Mammary epithelial cell (primary cell): ENCODE measurements at places on chromosomes 13 and 19. TPM values are rescaled to one million over a fixed set of nuclear protein-coding genes. Genes with fewer than 3 reads are reported as not detected.

TYROBP gene
- total RNA-seq = not detected in 2 replicates

GRIK5 gene
- total RNA-seq = not detected

ZNF607 gene
- total RNA-seq = 8.3 TPM

GRCh38 chr19:34276614-34277013, 22.3 kb downstream of the GARRE1 start:
- DNase-seq = peak; percentile 31

DNA sequence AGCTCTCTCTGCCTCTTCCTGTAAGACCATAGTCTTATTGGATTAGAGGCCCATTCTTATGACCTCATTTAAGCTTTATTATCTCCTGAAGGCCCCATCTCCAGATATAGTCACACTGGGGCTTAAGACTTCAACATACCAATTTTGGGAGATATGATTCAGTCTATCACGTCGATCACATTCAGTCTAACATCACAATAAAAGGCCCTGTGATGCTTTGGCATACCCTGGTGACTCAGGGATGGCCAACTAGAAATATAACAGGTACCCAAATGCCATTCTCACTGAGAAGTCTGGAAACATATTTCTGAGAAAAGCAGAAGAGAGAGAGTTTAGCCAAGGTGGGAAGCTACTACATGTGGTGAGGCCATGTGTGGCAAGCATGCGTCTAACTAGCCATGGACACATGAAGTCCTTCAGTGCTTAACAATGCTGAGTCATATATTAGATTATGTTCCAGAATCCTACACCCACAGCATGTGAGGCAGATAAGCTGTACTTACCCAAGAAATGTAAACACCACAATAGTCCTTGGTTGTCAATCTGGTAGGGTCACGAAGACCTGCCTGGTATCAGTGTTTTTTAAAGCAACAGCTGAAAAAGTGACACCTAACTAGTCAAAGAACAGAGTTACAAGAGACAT, 485.1 kb downstream of the FOXO1 start:
- peak; percentile 50 for DNase-seq

- no peak for DNase-seq
Measured at GRCh38 chr19:44002212-44002565, 568 bp upstream of the ZNF230 start.

DNA sequence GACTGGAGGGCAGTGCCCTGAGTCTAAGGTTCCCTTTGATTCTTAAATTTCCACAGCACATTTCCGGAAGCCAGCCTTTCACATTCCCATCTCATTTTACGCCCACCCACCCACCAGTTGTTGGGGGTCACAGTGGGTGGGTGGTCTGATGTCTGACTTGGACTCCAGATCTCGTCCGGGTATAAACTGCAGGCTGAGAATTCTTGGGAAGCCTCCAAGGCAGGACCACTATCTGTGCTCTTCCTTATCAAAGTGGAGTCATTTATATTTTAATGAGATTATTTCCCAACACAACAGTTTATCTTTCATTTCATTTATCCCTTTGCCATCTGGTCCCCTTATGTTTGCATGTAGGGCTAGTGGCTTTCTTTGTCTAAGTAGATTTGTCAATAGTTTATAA, 3.6 kb upstream of the FAM124A start:
- DNase-seq = no peak

GRCh38 chr19:53847555-53847954, 20.1 kb upstream of the MYADM start:
- DNase-seq = no peak

DNA sequence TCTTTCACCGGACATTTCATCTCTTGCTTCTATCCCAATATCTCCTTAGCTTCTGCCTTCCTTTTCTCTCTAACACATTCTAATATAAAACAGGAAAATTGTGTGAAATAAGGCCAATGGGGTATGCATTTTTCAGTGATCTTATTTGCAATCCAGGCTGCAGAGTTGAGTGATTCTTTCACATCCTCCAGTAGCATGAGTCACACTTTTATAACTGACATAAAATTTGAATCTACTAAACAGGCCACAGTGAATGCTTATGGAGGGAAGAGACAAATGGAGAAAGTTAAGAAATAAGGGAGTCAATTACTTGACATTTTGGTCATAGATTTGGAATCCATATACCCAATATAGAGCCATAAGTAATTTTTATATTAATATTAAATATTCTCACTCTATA, 1037.0 kb upstream of the SPRY2 start:
- no peak for DNase-seq

GRCh38 chr19:49875857-49876421, 1.2 kb downstream of the AKT1S1 start:
- DNase-seq = no peak

DNA sequence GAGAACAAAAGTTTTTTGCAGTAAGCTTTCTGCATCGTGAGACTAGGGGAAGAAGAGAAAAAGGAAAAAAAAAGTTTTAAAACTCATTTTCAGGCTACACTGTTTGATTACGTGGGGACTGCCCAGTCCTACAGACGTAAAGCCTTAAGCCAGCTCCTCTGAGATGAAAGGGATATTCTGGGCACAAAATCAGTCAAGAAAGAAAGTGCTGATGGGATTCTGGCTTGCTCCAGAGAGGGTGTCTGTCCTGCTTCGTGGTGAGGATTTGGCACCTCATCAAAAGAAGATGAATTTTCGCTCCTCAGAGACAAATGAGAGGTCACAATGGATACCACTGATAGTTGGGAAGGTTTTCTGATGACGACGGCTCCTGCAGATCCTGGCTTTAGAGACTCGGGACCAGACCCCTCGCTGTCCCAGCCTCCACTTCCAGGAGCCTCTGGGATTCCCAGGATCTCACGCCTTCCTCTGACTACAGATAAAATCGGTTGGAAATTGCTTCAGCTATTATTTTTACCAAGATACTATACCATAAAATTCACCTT, 9.7 kb downstream of the TEX29 start:
- no peak for DNase-seq

CLEC17A gene
- total RNA-seq = not detected in 2 replicates

CEACAM21 gene
- not detected in 2 replicates for total RNA-seq

GARIN5A gene
- total RNA-seq = 1.0 TPM

GRCh38 chr13:105410602-105411001, 1124.9 kb downstream of the EFNB2 start:
- DNase-seq = peak; percentile 53

GRCh38 chr13:89852570-89852969, 1494.9 kb upstream of the MIR17HG start:
- DNase-seq = no peak

DNA sequence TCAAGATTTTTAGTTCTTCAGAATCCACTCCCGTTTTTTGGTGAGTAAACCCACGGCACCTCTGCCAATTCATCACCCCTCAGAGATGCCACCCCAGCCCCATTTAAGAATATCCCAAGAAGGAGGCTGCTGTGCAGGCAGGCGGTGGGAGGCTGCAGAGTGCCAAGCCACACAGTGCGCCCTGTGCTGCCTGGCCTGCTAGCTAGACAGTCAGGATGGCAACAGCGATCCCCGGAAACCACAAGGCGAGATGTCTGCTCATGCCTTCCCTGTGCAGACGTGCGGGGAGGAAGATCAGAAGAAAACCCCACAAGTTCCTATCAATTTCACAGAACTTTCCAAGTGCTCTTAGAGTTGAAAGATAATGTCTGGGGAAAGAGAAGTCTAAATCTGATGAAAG, 64.8 kb upstream of the GPR183 start:
- DNase-seq = no peak

TPTE2 gene
- total RNA-seq = not detected

- DNase-seq = no peak
Measured at GRCh38 chr19:4547303-4548237, 7.7 kb upstream of the LRG1 start.

- DNase-seq = peak; percentile 93
Measured at GRCh38 chr19:45443462-45444317, 20.0 kb upstream of the ERCC1 start.

DNA sequence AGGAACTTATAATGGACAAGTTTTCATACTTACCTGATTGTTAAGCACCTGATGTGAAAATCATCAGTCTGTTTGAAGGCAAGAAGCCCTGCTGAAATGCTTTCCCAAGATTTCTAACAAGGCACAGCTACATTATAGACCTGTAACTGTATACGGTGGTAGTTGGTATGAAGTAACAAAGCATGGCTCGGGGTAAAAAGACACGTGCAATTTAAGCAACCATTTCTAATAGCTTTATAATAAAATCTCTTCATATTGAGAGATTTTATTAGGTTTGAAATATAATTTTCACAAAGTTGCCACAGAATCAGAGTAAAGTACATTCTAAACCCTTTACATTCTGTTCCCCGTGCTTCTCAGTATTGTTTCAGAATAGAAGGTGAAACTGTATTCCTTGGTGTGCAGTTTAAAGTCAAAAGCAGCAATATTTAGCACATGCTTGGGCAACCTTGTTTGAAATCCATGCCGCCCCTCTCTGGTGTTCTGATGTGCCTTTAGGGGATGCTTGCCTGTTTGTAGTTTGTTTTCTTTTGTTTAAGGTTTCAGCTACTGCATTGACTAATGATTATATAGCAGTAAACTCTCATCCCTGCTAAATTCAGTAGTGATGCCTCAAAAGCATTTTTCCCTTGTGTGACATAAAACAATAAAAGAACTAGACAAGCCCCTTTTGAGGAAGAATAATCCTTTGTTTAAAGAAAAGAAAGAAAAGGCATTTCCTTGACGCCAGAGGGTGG, 125.2 kb upstream of the OBI1 start:
- no peak for DNase-seq

GRCh38 chr19:14390548-14390947, 9.3 kb downstream of the ADGRE5 start:
- no peak for DNase-seq

DNA sequence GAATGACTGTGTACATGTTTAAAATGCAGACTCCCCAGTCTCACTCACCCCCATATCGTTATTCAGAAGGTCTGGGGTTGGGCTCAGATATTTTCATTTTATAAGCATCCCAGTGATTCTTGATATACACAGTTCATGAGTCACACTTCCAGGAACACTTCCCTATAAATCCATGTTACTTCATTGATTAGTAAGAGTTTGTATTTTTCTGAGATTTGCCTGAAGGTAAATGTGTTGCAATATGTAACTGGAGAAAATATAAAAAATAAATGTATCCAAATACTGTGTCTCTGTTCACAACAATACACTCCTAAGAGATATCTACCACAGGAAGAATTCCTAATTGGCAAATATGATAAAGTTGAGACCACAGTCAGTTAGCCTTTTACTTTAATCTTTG, 6.6 kb upstream of the PDX1 start:
- no peak for DNase-seq

DNA sequence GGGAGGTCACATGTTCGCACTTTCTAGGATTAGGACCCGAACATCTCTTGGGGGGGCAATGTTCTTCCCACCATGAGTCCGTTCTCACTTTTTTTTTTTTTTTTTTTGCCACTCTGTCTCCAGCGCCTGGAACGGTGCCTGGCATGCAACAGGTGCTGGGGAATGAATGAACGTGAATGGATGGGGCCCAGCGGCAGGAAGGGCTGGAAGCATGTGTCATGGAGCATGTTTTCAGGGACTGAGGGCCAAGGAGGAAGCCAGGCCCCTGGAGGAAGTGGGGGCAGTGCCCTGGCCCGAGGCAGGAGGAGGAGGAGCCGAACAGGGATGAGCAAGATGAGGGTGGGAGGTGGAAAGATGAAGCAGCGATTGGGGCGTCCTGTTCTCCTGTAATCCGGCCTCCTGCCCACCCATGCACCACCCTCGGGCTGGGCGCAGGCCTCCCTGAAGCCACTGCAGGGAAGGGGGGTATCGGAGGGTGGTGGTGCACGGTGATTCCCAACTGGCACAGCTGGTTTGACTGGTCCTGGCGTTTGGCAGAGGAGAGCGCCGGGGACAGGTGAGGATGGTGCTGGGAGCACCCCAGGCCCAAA, 8.8 kb upstream of the SULT2B1 start:
- peak; percentile 85 for DNase-seq

GRCh38 chr13:112322557-112322956, 53.6 kb upstream of the SPACA7 start:
- DNase-seq = no peak
